ENCODE measurements at places on chromosomes 7 and 10.
A peak's percentile ranks its signal among the peaks of the same experiment; 100 is the strongest.

- H3K27me3 ChIP-seq: no peaks in the 10 kb centered on the region
- H3K27ac ChIP-seq: no peak overlapping the region
- no peak overlapping the region for H3K4me3 ChIP-seq
- peaks cover 16% of the 10 kb centered on the region for H3K36me3 ChIP-seq
- peaks cover 28% of the 10 kb centered on the region for H3K4me1 ChIP-seq
Observed at GRCh38 chr10:5423771-5424170, 11.4 kb downstream of the NET1 start.

DNA sequence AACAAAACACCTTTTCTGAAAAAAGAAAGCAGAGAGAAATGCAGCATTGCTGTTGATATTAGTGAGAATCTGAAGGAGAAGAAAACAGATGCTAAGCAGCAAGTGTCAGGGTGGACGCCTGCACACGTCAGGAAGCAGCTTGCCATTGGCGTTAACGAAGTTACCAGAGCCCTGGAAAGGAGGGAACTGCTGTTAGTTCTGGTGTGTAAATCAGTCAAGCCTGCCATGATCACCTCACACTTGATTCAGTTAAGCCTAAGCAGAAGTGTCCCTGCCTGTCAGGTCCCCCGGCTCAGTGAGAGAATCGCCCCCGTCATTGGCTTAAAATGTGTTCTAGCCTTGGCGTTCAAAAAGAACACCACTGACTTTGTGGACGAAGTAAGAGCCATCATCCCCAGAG is 6.4 kb downstream of the RPP38 start:
- H3K36me3 ChIP-seq: no peaks in the 10 kb centered on the region
- no peak for DNase-seq
- H3K27ac ChIP-seq: peak overlapping the region; percentile 75
- H3K4me1 ChIP-seq: peaks cover 5% of the 10 kb centered on the region

DNA sequence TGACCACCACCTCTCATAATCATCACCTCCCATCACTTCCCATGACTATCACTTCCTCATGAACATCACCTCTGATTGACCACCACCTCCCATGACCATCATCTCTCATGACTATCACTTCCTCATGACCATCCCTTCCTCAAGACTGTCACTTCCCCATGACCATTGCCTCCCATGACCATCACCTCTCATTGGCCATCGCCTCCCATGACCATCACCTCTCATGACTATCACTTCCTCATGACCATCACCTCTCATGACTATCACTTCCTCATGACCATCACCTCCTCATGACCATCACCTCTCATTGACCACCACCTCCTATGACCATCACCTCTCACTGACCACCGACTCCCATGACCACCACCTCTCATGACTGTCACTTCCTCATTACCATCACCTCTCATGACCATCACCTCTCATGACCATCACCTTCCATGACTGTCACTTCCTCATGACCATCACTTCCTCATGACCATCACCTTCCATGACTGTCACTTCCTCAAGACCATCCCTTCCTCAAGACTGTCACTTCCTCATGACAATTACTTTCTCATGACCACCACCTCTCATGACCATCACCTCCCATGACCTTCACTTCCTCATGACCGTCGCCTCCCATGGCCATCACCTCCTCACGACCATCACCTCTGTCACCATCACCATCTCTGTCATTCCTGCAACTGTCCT is 51.6 kb downstream of the PDGFA start:
- DNase-seq: no peak
- peaks cover 11% of the 10 kb centered on the region for H3K36me3 ChIP-seq
- H3K27ac ChIP-seq: no peak overlapping the region
- no peak overlapping the region for H3K4me3 ChIP-seq

DNA sequence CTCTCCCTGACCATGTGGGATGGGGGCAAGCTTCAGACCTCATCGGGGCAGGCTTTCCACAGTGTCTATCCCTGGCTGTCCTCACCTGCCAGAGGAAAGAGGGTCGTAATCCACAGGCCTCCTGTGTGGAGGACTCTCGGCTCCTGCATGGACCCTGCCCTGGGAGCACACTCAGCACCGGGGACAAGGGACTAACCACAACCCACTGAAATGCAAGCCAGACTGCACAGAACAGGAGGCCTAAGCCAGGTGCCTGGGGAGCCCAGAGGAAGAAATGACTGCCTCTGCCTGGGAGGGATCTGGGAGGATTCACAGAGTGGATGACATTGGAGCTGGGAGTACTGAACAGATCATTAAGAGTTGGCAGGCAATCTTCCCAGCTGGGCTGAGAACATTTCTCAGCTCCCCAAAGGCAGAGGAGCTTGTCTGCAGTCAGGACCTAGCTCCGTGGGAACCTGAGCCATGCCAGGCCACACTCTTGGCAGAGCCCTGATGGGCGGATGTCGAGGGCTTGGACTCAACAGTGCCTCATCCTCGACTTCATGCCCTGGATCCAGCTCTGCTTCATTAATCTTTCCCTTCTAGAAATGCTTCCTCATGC is 213.4 kb downstream of the USP6NL start:
- peaks cover 10% of the 10 kb centered on the region for H3K36me3 ChIP-seq
- DNase-seq: no peak
- H3K27ac ChIP-seq: no peak overlapping the region
- no peaks in the 10 kb centered on the region for H3K4me1 ChIP-seq
- H3K4me3 ChIP-seq: no peak overlapping the region
- peaks cover 5% of the 10 kb centered on the region for H3K27me3 ChIP-seq

DNA sequence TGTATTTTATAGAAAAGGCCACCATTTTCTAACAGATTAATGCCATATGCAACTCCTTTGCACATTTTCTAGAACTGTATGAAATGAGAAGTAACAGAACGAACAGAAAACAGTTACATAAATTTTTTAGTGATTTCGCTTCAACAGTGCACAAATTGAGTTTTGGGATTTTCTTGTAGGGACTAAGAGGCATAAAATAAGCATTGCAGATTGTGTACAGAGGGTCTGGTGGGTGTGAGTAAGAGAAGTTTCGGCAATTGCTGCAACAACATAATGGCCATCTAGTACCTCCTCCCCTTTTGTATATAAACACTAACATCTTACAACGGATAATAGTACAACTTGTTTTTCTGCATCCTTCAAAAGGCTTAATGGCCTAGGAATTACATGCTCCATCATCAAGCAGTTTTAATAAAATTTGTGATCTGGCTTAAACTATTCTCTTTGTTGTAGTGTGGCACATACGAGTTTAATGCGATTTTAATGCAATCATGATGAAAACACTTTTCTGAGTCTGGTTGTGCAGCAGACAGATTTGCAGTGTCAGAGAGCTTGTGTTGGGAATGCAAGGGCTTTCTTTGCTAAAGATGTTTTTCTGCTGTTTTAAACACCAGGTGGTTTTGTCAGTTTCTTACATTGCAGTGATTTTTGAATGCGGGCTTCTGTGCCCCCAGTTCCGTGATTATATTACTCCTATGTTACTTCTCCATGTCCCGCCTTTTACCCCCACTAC is 2.9 kb downstream of the GLCCI1 start:
- H3K4me1 ChIP-seq: no peaks in the 10 kb centered on the region
- H3K27ac ChIP-seq: no peak overlapping the region
- peaks cover 3% of the 10 kb centered on the region for H3K27me3 ChIP-seq
- H3K36me3 ChIP-seq: no peaks in the 10 kb centered on the region

Measured in glutamatergic neuron (in vitro differentiated cells).